Activated gamma-delta T cell treated with anti-CD3 and anti-CD28 coated beads, Interleukin-2, amount 50 U/mL, for 16 hours (primary cell): ENCODE measurements at places on chromosomes 2 and 18.

DNA sequence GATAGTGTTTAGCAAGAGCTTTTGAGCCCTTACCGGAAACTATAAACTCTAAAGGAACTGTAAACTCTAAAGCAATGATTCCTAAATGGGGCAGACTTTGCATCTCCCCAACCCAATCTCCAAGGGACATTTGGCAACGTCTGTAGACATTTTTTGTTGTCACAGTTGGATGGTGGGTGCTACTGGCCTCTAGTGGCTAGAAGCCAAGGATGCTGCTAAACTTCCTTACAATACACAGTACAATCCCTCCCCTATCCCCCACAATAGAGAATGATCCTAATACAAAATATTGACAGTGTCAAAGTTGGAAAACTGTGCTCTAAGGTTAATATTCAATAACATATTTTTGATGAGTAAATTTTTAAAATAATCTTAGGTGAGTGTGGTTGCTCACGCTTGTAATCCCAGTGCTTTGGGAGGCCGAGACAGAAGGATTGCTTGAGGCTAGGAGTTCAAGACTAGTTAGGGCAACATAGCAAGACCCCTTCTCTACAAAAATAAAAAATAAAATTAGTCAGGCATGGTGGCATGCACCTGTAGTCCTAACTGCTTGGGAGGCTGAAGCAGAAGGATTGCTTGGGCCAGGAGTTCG, 66.7 kb downstream of the PTPN4 start:
- peak; percentile 19 for DNase-seq

- DNase-seq = no peak
Observed at GRCh38 chr2:134460583-134460998, 206.7 kb downstream of the MGAT5 start.

DNA sequence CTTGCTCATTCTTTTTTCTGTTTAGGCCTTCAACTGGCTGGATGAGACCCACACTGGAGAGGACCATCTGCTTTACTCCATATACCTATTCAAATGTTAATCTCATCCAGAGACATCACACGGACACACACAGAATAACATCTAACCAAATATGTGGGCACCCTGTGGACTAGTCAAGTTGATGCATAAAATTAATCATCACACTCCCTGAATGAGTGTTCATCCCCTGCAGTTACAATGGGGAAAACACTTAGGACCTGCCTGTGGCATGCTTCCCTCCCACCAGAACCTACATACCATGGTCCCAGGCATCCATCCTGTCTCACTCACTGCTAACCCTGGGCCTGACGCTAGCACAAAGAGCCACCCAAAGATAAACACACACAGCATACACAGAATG, 112.8 kb upstream of the TEX51 start:
- DNase-seq = no peak

GRCh38 chr2:8249141-8249540, 432.7 kb upstream of the ID2 start:
- DNase-seq = no peak

- DNase-seq = no peak
Observed at GRCh38 chr2:222100704-222101699, 197.8 kb downstream of the PAX3 start.

DNA sequence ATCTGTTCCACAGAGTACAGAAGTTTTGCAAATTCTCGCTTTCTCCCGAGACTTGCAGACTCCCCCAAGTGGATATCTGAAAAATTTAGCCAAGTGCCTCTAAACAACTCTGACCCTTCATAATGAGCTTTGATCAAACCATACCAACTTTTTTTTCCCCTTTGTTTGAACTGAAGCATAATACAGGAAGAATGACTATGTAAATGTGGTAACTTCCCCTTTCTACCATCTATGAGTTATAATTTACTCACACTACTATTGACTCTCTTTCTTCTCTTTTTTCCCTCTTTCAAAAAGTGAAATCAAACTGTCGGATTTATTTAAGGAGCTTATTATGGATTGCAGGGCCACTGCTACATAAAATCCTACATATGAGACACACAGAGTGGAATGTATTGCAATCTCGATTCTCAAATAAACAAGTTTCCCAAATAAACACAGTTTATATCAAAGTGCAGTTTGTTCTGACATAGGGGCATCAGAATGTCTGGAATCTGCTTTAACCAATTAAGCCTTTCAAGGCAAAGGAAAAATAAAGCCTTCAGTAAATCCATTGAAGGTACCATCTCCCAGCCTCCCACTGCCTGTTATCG, 1.4 kb upstream of the ZNF804A start:
- no peak for DNase-seq

GRCh38 chr2:151946899-151947812, 118.9 kb upstream of the ARL5A start:
- no peak for DNase-seq

- DNase-seq = no peak
Observed at GRCh38 chr2:207720517-207721187, 9.2 kb downstream of the CCNYL1 start.

DNA sequence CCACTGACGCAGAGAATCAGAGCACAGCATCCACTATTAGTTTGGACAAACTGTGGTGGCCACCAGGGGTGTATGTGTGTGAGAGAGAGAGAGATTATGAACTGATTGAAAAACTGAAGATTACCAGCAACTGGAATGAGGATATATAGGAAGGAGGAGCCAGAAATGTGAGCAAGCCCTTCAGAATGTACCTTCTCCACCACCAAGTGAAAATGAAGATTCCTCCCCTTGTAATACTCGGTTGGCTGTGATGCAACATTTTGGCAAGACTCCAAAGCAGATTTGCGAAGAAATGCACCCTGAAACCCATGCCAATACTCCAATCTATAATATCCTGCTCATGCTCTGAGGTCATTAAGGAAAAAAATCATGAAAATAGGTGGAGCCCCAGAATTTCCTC, 121.2 kb upstream of the SLC35G4 start:
- no peak for DNase-seq

GRCh38 chr18:50662177-50662576, 102.3 kb downstream of the MAPK4 start:
- DNase-seq = no peak

DNA sequence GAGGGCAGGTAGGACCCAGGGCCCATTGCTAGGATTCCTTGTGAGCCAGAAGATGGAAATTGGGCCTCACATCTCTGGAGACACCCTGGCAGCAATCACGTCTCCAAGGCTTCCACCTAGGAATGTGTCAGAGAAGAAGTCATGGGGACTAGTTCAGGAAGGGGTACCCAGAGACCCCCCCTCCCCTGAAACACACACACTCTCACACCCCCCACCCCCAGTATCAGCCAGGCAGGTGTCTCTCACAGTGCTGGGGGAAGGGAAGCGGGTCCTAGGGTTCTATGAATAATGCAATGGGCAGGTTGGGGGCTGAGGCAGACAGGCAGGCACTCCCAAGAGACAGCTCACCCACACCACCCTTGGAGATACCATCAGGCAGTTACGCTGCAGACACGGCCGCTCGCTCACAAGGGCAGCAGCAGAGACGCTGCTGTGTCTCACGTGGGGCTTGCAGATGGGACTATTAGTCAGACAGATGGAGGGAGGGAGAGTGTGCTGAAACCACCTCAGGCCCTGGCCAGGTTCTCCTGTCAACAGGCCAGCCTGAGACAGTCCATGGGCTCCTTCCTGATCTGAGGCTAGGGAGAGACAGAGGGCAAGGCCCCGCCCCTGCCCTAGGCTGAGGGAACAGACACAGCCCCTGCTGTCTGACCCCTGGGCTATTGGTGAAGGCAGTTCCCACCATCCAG, 134.6 kb downstream of the CYP26B1 start:
- DNase-seq = no peak

- no peak for DNase-seq
Observed at GRCh38 chr2:96147593-96148201, 2.5 kb upstream of the DUSP2 start.

- DNase-seq = no peak
Observed at GRCh38 chr2:213157242-213157641, 5.8 kb upstream of the IKZF2 start.

- DNase-seq = no peak
Observed at GRCh38 chr2:86636842-86637241, 13.2 kb upstream of the RNF103 start.

DNA sequence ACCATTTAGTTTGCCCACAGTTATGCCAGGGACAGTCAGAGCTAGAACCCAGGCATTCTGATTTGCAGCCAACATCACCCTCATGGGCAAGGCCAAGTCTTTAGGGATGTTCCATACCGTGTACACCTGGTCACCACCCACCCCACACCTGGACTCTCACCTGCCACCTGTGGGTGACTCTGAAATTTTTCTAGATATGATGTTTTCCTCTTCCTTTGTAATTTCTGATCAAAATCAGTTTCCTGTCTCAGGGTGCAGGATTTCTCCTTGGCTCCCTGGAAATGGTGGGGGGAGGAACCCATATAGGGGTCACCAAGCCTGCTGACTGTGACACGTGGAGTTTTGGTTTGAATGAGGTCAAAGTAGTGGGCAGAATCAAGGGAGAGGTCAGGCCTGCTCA, 138.2 kb downstream of the ACOXL start:
- no peak for DNase-seq

- no peak for DNase-seq
Observed at GRCh38 chr2:223324402-223324801, 272.4 kb downstream of the KCNE4 start.

DNA sequence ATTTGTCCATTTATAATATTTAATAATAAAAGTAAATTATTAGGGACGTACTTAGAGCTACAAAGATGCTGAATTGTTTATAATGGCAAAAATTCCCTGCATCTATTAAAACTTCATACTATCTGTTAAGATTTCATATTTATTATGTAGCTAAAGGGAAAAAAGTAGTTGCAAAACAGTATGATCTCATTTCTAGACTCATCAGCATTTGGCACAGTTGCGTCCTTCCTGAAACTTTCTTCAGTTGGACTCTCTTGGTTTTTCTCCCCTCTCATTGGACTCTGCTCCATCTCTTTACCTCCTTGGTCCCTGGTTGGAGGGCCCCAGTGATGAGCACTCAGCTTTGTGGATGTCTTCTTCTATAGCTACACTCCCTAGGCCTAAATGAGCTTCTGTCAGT, 99.6 kb downstream of the TMEM247 start:
- DNase-seq = no peak
